ENCODE measurements at places on chromosomes 2 and 18. TPM values are rescaled to one million over a fixed set of nuclear protein-coding genes. Genes with fewer than 3 reads are reported as not detected.

The SNED1 gene
- 15.2 TPM for total RNA-seq

The ADAM23 gene
- 0.26 TPM for total RNA-seq

The NEU4 gene
- 0.19 TPM for total RNA-seq

The DSC1 gene
- total RNA-seq: 0.55 TPM

The ACKR3 gene
- 6.1 TPM for total RNA-seq

The CXXC1 gene
- total RNA-seq: 117 TPM

The CROCC2 gene
- not detected for total RNA-seq

The WDCP gene
- total RNA-seq: 17.6 TPM

The ZRANB3 gene
- total RNA-seq: 8.0 TPM

The IL1R1 gene
- total RNA-seq: 0.55 TPM

The CCDC102B gene
- 0.87 TPM for total RNA-seq

The PLGLB2 gene
- total RNA-seq: 3.7 TPM

The IL18R1 gene
- 41.3 TPM for total RNA-seq

All from activated naive CD4-positive, alpha-beta T cell treated with anti-CD3 and anti-CD28 coated beads, Interleukin-2, amount 10 ng/mL, durations not matched to agents 5 hours and 36 hours (primary cell).